ENCODE measurements at places on chromosomes 2 and 18.

- no peak for DNase-seq
Observed at GRCh38 chr2:61145990-61146389, 16.0 kb upstream of the C2orf74 start.

- peak; percentile 67 for DNase-seq
Observed at GRCh38 chr2:99602476-99602875, 112.7 kb upstream of the REV1 start.

DNA sequence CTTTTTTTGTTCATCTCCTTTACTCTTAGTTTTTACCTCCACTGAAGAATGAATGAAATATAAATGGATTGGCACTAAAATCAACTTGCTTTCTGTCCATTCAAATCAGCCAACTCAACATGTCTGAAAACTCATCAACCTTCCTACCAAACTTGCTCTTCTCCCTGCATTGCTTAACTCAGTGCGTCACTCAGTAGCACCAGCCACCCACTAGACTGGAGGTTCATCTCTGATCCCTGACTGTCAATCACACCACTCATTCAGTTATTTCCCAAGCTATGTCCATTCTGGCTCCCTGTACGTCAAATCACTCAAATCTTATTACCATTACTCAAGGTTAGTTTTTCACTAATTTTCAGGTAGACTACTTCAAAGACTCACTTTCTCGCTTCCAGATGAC lies 75.2 kb upstream of the RBMS1 start:
- DNase-seq, result no peak

DNA sequence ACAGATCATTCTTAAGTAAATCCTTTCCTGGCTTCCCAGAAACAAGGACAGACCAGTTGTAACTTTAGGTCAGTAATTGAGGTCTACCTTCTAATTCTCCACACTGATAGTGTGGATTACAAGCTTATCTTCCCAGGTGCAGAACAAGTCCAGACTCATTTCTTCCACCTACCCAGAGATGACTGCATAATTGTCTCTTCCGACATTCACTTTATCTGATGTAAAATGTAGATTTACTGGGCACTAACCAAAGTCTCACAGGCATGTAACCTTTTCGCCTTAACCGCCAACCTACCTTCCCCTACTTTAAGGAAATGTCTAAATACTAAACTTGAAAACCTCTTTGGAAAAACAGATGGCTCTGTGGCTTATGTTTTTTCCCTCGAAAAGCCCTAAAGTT lies 96.2 kb downstream of the NCK2 start:
- no peak for DNase-seq

GRCh38 chr2:240397542-240397916 lies 37.9 kb upstream of the GPC1 start:
- no peak for DNase-seq

GRCh38 chr2:30761226-30761625 lies 46.0 kb downstream of the CAPN13 start:
- DNase-seq, result no peak
